ENCODE measurements at places on chromosomes 6 and 20.

DNA sequence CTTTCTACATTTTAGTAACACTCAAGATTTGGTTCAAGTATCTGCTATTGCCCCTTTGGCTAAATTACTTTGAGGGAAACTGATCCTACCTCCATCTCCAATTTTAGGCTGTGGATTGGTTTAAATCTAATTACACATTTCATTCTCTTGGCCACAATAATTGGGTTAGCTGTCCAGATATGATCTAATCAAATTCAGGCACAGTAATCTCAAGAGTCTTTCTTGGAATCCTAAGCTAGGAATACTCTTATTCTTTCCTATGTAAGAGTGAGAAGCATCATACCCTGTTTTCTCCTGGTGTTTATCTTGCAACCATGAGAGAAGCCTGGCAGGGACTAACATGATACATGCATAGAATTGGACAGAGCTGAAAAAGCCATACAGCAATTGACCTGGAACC, 300.4 kb upstream of the MARCKS start:
- DNase-seq, result no peak

DNA sequence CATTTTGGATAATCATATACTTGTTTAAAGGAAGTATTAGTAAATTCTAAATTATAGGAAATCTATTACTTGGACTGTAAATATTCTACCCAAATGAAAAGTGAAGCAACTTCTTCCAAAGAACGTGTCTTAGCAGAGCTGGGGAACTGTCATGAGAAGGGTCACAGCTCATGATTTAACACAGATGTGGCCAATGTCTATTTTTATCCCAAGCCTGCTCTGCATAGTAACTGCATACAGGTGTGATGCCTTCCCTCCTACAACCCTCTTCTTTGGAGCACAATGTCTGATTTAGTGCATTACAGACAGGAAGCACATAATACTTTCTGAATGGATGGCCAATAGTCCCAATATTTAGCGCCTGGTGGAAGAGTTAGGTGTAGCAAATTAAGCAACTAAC, 138.7 kb upstream of the THEMIS start:
- DNase-seq, result no peak

DNA sequence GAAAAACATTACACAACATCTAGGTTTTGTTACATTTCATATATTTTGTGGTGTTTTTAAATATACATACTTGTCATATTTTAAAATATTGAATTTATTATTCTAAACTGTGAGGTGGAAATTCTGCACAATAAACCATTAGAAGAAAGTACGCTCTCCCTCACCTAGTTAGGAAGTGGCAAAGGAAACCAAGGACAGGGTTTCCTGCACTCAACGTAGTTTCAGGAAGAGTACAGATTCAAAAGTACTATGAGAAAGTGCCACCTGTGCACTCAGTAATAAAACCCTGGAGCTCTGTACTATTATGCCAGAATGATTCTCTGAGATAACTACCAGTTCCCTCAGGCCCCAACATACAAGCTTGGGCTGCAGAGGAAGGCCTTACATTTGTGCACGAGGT, 54.6 kb upstream of the MRAP2 start:
- no peak for DNase-seq

DNA sequence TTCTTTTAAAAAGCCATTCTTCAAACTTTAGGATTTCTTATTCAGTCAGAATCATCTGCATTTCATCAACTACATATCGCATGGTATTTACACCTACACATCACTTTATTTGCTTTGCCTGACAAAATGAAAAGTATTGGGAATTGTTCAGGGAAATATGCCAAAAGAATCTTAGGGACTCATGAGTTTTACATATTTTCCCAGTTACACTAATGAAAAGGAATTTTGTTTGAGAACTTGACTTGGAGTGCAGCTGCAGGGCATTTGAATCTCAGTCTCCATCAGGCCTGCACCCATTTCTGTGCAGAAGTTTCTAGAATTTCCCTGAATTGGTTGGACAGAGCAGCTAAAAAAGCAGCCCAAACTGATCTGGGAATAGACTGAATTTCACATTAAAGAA, 65.3 kb downstream of the MTHFD1L start:
- no peak for DNase-seq

DNA sequence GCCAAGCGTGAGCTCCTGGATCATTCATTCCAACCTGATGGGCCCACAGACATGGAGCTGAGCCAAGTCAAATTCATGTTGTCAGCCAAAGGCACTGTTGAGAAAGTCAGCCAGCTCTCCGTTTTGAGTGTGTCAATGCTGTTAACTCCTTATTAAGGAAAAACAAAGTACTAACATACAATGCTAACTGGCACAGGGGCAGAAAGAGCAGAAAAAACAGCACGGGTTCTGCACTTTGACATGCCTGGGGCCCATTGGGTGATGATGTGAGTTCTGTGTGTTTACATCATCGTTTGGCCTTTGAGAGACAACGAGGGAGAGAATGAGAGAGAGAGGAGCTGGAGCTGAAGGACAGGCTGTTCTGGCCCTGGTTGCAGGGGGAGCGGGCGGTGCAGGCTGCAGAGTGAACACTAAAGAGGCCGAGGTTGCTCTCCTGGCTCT, 85.9 kb downstream of the SMOC2 start:
- DNase-seq, result no peak

GRCh38 chr20:40545478-40545877, 143.6 kb downstream of the MAFB start:
- no peak for DNase-seq

DNA sequence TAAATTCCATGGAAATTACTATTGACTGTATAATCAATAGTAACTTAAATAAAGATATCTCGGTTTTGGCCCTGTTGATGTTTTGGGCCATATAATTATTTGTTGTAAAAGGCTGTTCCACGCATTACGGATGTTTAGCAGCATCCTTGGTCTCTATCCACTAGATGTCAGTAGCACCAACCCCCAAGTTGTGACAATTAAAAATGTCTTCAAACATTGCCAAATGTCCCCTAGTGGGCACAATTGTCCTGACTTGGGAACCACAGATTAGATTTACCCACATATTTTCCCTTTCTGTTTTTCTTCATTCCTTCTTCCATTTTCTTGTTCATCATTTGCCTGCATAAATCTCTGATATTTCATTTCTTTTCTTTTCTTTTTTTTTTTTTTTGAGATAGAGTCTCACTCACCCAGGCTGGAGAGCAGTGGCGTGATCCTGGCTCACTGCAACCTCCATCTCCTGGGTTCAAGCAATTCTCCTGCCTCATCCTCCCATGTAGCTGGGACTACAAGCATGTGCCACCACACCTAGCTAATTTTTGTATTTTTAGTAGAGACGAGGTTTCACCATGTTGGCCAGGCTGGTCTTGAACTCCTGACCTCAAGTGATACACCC, 13.6 kb upstream of the WFDC8 start:
- no peak for DNase-seq

GRCh38 chr6:36720251-36721141, 22.9 kb downstream of the RAB44 start:
- no peak for DNase-seq

DNA sequence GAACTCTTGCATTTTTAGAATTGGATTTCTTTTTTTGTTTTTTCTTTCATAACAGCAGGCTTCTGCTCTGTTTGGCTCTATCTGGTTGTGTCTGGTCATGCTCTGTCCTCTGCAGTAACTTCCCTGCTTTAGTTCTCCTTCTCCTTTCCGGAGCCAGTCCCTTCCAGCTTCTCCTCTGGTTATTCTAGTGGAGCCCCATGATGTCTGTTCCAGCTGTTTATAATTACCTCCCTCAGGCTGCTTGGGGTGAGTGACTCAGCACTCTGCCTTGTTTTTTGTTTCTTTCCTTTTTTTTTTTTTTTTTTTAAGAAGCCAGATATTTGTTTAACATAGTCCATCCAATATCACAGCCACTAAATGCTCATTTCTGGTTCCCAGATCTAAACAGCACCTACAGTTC, 409.6 kb downstream of the MAFB start:
- no peak for DNase-seq

GRCh38 chr6:49980898-49981297, 11.5 kb upstream of the DEFB113 start:
- DNase-seq, result no peak

DNA sequence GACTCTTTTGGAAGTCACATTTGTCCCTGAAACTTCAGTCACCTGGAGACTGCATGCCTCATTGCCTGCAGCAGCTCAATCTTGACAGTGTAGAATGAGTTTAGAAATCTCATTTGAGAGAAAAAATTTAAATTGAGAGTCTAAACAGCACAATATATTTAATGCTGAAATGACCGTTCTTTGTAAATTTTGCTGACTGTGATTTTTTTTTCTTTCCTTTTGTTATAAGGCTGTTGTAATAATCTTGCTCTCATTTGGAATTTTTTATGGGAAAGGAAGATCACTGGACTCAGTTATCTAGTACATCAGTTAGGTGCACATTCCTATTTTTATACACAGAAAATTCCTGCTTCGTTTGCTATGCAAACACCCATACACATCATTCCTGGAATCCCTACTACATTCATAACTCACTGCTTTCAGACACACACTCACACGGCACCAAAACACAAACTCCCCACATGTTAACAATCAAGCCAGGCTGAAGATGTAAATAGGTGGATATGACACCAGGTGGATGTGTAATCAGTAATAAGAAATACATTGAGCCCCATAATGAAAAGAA, 43.8 kb downstream of the PTCHD4 start:
- DNase-seq, result no peak

DNA sequence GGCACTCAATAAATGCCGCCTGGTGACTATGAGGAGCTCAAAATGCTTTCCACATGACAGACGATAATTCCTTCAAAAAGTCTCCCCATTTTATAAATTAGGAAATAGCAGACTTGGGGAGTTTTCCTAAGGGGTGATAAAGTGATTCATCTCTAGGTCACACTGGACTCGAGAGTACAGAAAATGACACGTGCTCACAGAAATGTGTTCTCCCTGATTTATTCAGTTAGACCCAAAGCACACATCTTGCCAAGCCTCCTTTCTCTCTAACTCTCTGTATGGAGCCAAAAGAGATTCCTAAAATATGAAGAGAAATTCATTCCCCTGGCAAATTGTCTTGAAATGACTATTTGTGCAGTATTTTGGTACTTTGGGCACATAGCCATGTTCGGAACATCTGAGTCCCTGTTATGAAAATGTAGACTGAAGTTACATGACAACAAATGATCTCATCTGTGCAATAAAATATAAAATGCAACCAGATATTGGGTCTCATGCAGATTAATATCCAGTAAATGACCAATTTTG, 381.1 kb downstream of the TFAP2B start:
- DNase-seq, result no peak

- DNase-seq, result no peak
These were observed 5.8 kb downstream of the DEFB123 start for GRCh38 chr20:31446084-31446819.

- DNase-seq, result no peak
These were observed 47.3 kb downstream of the SLC35D3 start for GRCh38 chr6:136969433-136969832.

DNA sequence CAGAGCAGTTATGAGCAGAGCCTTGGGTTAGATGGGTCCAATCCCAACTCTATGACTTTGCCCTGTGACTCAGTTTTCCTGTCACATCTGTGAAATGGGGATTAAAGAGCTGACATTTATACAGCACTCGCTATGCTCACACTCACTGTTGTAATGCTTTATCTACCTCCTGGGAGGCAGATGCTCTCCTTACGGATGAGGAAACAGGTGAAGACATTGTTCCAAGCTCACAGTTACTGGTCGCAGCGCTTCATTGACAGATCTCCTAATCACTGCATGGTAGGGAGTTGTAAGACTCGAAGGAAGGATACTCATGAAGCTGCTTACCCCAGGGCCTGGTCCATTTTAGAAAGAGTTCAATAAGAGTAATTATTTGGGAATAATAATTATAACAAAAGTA, 2.9 kb upstream of the MYLK2 start:
- no peak for DNase-seq

- no peak for DNase-seq
These were observed 19.1 kb downstream of the SCP2D1 start for GRCh38 chr20:18832546-18833200.

All from CD4-positive, alpha-beta T cell (primary cell).